ENCODE measurements at places on chromosomes 13 and 19.

DNA sequence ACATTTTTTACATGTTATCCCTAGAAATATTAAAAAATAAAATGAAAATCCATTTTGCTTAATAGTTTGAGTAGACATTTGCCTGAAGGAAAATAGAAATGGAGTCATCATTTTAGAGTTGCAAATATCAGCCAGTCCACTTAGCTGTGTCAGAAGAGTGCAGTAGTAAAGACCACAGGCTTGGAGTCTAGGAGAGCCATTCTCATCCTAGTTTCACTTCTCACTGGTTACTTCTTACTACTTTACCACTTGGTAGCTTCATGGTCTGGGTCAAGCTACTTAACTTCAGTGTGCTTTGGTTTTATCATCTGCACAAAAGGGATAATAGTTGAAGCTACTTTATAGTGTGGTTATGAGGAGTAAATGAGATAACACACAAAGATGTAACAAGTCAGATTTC is 286.5 kb upstream of the NBEA start:
- no peak for DNase-seq

GRCh38 chr19:52739576-52739975 is 4.7 kb upstream of the ZNF611 start:
- no peak for DNase-seq

- no peak for DNase-seq
Observed at GRCh38 chr13:33016414-33017322, at the start of gene KL. Gene KL (plus strand): TSS chr13:33016423. CDS start chr13:33016441, 18 bp downstream.

GRCh38 chr19:51507640-51508058 is 6.0 kb upstream of the SIGLEC12 start:
- DNase-seq = no peak

DNA sequence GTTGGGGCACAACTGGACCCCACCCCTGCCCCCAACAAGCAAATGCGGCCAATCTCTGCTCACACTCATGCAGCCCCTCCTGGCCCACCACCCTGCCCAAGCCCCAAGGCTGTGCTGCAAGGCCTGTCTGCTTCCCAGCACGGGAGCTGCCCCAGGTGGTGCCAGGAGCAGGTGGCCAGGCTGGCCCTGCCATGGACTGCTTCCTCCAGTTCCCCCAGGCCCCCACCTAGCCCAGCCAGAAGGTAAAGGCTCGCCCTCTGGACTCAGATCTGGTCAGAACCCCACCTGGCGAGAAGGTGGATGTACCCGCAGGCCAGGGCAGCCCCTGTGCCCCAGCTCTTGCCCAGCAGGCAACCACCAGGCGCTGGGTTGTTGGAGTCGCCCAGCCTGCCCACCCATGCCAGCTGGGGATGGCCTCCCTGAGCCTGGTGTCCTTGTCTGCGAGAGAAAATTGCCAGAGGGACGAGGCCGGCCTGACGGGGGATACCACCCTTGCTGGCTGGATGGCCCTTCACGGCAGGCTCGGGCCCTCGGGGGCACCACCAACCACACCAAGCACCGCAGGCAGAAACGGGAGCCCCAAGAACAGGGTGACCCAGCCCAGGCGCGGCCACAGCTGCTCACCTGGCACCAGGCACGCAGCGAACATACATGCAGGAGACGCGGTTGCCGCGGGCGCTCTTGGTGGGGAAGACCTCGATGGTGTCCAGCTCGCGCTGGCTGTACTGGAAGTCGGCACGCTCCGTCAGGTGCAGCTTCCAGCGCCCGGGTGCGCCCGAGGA is 4.5 kb downstream of the ABHD17A start:
- no peak for DNase-seq

DNA sequence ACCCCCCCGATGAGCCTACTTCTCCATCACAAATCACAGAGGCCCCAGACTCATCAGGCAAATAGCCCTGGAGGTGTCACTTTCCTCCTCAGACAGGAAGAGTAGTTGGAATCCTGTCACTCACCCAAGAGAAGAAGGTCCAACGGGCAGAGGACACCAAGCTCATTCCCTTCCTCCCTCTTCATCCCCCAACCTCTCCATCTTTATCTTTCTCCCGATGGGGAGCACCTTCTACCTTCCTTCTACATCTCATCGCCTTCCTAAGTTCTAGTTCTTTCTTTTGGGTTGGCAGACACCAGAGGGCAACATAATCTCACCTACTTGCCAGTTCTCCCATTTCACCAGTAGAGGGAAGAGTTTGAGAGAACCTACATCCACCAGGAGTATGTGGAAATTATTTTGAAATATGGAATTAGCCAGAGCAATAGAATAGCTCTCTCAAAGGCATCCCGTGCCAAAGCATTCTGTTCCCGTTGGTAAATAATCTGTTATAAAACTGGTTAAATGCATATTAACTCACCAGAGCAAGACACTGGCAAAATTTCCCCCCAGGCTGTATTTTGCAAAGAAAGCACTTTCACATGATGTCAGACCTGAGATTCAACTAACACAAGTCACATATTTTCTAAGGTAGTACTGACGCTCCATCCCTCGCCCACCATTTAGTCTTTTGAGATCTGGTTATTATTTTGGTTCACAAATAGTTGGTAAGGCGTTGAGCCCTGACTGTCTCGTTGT is 55.0 kb downstream of the ZIC5 start:
- DNase-seq = peak; percentile 8

DNA sequence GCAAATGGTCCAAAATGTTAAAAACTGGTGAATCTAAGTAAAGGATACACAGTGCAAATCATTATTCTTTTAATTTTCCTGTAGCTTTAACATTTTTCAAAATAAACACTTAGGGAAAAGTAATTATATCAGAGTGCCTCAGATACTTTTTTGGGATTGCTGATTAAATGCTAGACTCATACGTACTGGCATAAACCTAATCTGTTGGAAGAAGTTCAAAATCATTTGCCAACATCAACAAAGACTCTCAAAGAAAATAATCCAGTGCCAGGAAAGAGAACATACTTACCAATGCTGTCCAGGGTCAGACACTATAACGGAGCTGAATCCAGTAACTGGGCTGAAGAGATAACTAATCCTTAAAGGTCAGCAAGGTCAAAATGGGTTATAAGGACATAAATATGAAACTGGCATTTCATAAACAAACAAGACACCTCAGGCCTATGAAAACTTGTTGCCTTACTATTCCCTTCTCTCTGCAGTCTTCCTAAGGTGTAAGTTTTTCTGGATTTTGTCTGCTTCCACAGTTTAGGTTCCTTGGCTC is 3.3 kb upstream of the ZNF420 start:
- DNase-seq = no peak

DNA sequence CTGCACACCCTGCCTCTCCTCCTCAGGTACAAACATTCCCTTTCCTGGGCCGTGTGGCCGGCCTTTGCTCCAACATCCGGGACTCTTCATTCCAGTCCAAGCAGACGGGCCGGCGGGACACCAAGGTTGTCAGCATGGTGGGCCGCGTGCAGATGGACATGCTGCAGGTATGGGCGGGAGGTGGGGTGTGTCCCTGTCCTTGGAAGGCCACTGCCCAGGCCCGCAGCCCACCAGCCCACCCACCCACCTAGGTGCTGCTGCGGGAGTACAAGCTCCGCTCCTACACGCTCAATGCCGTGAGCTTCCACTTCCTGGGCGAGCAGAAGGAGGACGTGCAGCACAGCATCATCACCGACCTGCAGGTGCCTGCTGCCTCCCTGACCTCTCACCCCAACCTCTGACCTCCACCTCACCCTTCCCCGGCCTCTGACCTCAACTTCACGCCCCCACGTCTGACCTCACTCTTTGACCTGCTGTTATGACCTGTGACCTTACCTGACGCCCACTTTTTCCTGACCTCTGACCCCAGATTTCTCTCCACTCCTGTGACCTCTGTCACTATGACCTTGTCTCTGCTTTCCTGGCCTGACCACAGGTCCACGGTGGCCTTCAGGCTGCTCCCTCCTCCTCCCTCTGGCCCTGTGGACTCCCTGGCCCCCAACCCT is 12.4 kb upstream of the SPIB start:
- no peak for DNase-seq

GRCh38 chr19:30393046-30393445 is 20.9 kb downstream of the ZNF536 start:
- no peak for DNase-seq

DNA sequence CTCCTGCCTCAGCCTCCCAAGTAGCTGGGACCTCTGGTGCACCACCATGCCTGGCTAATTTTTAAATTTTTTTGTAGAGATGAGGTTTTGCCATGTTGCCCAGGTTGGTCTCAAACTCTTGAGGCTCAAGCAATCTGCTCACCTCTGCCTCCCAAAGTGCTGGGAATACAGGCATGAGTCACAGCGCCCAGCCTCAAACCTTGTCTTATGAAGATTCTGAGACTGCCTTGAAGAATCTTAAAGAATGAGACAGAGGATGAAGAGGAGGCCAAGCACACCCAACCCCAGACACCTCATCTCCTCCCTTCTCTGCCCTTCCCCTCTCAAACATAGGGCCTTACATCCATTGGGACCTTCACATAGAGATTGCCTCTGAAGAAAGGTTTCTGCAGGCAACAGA is 179.7 kb downstream of the ABCC4 start:
- DNase-seq = no peak

DNA sequence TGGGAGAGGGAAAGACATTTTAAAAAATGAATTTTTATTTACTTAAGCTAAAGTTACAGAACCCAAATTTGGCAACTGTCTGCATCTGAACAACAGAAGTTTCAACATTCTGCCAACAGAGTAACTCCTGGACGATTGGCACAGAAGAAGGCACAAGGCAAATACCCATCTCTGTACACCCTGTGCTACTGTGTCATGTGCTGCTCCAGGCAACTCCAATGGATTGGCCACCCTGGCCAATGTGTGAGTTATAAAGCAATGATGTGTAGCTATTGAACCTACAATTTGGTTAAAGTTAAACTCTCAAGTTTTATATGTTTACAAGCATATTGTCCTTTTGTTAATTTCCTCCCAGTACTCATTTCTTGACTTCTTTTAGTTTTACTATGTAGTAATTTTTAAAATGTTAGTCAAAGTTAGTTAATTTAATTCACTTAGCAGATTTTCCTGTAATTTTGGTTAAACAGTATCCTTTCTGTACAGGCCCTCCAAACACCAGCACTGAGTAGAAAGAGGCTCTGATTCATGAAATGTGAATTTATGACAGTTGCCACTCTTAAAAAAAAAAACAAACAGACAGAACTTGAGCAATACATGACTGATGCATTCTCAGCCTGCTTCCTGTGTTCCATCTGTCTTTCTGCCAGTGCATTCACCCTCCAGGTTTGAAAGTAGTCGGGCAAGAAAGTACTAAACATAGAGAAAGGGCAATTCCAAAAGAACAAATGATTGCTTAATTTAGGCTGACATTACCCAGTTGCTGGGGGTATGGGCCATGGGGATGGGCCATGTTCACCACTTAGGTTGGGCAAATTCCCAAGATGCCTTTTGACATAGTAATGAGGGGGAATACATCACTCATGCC is 5.9 kb downstream of the STARD13 start:
- no peak for DNase-seq
